ENCODE measurements at places on chromosomes 2 and 18.

- DNase-seq = no peak
Measured at GRCh38 chr2:51301381-51301780, 269.4 kb upstream of the NRXN1 start.

GRCh38 chr2:45852450-45853150 is 201.1 kb downstream of the PRKCE start:
- DNase-seq = no peak

DNA sequence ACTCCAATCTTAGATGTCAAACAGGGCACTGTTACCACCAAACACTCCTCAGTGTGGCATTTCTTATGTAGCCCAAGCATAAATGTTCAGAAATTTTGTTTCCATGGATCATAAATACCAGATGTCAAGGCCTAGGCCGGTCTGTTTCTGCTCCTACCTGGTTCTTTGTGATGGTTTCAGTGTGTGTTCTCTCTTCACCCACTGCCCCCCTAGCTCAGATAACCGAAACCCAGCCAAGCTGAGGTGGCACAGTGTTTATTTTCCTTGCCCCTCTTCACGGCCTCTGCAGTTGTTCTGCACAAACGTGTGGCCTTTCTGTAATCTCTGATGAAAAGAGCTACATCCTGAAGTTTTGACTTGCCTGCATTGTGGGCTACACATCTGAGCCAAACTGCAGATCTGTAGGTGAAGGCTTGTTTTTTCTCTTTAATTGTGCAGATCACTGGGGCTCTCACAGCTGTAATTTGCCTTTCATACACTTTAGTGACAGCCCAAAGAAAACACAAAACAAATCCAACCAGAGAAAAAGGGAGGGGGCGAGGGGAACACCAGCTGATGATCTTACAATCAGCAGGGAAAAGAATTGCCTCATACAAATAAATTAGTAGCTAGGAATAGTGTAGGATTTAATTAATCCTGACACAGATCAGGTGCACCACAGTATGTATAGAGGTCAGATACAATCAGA is 99.1 kb downstream of the NRP2 start:
- DNase-seq = no peak

- no peak for DNase-seq
Measured at GRCh38 chr2:186848873-186849578, at the start of gene ZSWIM2. ZSWIM2 (minus strand) TSS chr2:186849170; CDS start chr2:186849130, 40 bp downstream.

DNA sequence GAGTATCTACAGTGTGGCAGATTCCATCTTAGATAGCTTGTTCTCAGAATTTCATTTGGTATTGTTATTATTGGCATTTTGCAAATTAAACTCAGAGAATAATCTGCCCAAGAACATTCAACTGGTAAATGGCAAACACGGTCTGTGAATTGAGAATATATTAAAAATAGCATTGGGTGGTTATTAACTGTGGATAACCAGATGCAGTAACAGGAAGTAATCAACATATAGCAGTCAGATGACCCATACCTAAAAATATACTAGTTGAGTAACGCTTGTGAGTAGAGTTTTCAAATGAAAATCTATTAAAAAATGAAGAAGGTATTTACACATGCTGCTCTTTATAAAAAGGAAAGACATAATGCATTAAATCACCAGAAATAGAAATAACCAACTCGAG is 129.5 kb downstream of the ZNF804A start:
- DNase-seq = no peak

DNA sequence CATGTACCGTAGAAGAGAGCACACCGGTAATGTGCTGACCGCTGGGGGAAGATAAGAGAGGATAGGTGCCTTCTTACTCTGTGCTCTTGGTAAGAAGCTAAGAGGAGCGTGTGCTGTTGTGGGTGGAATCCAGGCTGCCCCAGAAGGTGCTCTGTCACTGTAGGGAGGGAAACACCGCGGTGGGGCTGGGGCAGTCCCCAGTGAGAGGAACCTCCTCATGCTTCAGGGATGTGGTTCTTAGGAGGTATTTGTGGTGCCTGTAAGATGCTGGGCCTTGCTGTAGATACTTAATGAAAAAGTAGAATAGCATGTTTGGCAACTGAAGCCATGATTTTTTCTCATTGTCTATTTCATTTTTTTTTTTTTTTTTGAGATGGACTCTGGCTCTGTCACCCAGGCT is 1.1 kb downstream of the COLEC11 start:
- DNase-seq = no peak

GRCh38 chr2:16824472-16824871 is 158.8 kb upstream of the CYRIA start:
- no peak for DNase-seq

DNA sequence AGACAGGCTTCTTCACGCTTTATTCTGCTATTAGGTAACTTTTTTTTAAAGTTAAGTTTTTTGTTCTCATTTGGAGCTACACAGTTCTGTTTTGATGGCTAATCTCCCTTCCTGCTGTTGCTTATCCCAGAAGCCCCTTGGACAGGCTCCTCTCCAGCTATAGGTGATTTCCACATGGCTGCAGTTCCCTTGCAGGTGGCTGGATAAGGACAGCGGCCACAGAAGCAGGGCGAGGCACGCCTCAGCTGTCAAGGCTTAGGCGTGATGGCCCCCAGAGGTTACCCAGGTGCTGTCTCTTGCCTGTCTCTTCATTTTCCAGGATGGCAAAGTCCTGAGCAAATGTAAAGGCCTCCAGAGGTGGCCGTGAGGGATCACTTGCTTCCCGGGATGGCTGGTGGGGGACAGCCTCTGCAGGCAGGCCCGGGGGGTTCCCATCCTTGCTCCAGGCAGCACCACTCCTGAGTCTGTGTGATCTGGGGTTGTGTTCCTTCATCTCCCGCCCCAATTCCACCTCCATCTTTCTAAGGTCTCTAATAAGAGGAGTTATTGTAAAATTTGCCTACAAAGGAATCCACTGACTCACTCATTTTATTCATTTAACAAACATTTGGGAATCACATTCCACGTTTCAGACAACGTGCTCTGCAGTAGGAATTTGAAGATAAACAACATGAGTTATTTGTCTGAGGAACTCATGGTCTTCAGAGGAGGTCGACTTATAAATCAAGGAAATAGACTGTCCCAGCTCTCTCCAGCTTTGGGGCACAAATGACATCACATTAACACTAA is 53.4 kb downstream of the NAPG start:
- no peak for DNase-seq

GRCh38 chr2:240106765-240107476 is 29.2 kb downstream of the COPS9 start:
- DNase-seq = no peak

GRCh38 chr2:16034151-16034974 is 94.0 kb downstream of the MYCN start:
- no peak for DNase-seq

DNA sequence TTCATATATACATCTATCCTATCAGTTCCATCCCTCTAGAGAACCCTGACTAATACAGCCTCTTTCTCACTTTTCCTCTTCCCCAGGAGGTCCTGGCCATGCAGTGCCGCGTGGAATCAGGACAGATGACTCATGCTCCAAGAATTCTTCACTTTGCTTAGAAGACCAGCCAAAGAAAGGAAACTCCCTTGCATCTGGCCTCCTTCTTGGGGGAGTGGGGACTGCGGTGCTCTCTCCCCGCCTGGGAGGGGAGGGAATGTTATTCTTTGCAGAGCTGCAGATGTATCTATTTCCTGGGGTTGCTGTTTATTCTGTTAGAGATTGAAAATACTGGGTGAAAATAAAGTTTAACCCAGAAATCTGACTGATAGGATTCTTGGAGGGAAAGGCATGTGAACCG is 111.5 kb upstream of the SH3BP4 start:
- no peak for DNase-seq

DNA sequence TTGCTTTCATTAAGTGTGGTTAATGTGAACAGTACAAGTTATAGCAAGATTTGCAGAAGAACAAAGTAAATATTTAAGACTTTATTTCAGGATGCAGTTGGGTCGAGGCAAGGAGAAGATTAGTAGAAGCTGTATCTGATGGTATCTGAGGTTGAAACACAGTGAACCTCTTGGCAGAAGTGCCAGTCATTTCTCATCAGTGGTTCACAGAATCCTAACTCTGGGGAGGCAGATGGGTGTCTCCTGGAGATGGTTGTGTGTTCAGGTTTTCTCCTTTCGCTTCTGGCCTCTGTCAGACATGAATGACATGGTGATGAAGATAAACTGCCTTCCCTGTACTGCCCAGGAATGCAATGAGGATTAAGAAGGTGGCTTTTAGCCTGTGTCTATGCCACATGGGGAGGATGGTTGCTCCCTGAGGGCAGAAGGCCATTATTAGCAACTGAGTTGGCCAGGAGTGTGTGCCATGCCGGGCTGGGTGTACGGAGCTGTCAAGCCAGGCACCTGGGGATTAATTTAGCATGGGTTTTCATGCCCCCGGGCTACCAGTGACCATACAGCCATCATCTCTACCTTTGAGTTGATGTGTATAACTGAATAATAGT is 28.0 kb downstream of the MGAT5 start:
- DNase-seq = no peak
